Activated CD8-positive, alpha-beta T cell treated with anti-CD3 and anti-CD28 coated beads for 36 hours (primary cell): ENCODE measurements at places on chromosomes 7 and 10.

DNA sequence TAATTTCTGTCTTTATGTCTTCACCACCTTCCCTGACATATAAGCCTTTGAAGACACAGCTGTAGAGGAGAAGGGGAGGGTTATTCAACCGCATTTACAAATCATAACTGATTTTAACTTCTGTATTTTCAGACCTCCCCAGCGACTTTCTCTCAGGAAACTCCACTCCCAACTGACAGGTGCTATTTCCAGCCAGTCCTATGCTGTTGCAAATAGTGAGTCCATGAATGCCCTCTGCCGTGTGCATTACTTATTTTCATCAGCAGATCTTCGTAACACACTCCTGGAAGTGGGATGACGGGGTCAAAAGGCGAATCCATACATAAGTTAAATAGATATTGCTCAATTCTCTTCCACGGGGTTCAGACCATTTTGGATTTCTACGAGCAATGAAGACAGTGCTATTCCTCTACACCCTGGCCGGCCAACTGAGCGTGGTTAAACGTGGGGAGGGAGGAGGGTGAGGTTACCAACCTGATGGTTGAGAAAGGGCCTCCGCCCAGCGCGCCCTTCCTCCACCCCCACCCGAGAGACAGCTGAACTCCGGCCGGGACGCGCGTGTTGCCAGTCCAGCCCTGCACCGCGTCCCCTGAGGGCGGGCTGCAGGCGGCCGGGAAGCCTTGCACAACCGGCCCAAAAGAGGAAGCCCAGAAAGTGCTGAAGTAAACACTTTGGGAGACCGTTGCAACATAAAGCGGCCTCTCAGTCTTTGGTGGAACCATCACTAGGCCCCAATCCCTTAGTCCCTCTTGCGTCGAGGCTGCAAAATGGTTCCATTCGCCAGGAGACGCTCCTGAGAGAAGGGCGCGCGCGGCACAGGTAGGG is at the start of gene APBB1IP:
Gene APBB1IP (plus strand): TSS at position 705 of the 825 bp plus-strand sequence. CDS start 53,986 bp downstream, outside the sequence.
- peaks cover 46% of the 10 kb centered on the region for H3K4me1 ChIP-seq
- H3K36me3 ChIP-seq: peaks cover 17% of the 10 kb centered on the region
- H3K4me3 ChIP-seq: peak within 1 kb of the TSS; percentile 95
- peak within 1 kb of the TSS; percentile 94 for H3K27ac ChIP-seq
- no peaks in the 10 kb centered on the region for H3K27me3 ChIP-seq

DNA sequence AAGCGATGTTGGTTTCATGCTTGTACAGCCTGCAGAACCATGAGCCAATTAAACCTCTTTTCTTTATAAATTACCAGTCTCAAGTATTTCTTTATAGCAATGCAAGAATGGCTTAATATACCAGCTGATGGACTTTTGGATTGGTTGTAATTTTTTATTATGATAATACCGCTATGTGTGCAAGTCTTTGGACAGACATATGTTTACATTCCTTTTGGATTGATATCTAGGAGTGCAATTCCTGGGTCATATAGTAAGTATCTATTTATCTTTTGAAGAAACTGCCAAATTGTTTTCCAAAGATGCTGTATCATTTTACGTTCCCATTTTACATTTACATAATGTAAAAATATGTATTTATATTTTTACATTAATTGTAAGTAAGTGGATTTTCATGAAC is 81.2 kb upstream of the PIP4K2A start:
- H3K4me3 ChIP-seq: no peak overlapping the region
- H3K36me3 ChIP-seq: no peaks in the 10 kb centered on the region
- H3K27me3 ChIP-seq: no peaks in the 10 kb centered on the region
- no peak for DNase-seq

- no peaks in the 10 kb centered on the region for H3K4me1 ChIP-seq
- H3K27me3 ChIP-seq: no peaks in the 10 kb centered on the region
- no peak for DNase-seq
- no peak overlapping the region for H3K27ac ChIP-seq
Measured at GRCh38 chr7:139182363-139182762, 48.7 kb upstream of the UBN2 start.

DNA sequence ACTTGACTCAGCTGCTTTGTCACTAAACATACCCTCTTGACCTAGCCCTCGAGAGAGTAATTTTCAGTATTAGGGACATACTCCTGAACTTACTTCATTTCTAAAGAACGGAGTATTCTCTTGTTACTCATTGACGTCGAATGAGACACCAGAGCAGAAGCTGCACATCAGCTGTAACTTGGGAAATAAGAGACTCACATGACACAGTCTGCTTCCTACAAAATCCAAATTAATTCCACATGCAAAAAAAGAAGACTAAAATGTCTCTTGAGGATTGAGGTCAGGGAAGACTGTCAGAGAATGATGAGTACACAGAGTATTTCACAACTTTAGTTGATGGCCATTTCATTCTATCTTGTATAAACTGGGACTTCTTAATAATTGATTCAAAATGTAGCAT is 114.7 kb upstream of the EGFR start:
- no peak for DNase-seq
- H3K27ac ChIP-seq: no peak overlapping the region
- H3K36me3 ChIP-seq: no peaks in the 10 kb centered on the region

GRCh38 chr10:80454513-80455460 is 677 bp downstream of the TSPAN14 start:
- DNase-seq: peak; percentile 45
- peak overlapping the region; percentile 86 for H3K4me3 ChIP-seq
- peaks cover 40% of the 10 kb centered on the region for H3K4me1 ChIP-seq
- peak overlapping the region; percentile 95 for H3K27ac ChIP-seq

DNA sequence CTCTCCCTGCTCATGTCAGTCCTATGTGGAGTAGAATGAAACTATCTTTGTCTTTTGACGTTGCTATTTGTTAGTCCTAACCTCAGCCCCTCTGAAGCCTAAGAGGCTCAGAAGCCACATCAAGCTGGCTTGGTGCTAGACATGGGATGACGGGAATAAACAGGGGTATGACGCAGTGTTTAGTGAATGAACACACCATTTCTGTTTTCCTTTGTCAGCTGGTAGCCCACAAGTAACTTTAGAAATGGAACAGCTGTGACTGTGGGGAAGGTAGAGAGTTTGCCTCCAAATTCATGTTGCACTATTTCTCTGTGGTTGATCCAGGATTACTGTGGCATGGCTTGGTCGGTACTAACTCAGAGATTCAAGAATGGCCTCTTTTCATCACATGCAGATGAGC is 31.3 kb downstream of the COX15 start:
- no peak for DNase-seq
- no peak overlapping the region for H3K27ac ChIP-seq
- H3K4me1 ChIP-seq: no peaks in the 10 kb centered on the region
- peaks cover 25% of the 10 kb centered on the region for H3K36me3 ChIP-seq

GRCh38 chr7:37433166-37433565 is 15.5 kb downstream of the ELMO1 start:
- H3K27ac ChIP-seq: peak overlapping the region; percentile 43
- peaks cover 58% of the 10 kb centered on the region for H3K4me1 ChIP-seq
- DNase-seq: no peak
- H3K4me3 ChIP-seq: no peak overlapping the region
- no peaks in the 10 kb centered on the region for H3K27me3 ChIP-seq
